ENCODE measurements at places on chromosomes 2 and 18.

DNA sequence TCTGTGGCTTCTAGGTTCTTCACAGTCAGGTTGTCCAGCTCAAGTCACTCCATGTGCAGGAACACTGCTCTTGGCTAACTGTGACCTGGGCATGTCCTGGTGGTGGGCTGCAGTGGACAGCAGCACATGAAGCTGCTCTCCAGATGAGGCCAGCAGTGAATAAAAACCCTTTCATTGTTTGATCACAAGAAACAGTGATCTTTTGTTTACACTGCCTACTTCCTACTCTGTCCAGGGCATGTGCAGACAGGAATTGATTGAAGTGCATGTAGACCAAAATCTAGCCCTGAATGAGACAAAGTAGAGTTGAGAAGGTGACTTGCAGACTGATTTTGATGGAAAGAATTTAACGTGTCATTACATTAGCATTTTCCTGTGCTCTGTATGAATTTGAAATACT lies 34.9 kb downstream of the BCL2L11 start:
- no peak for DNase-seq

DNA sequence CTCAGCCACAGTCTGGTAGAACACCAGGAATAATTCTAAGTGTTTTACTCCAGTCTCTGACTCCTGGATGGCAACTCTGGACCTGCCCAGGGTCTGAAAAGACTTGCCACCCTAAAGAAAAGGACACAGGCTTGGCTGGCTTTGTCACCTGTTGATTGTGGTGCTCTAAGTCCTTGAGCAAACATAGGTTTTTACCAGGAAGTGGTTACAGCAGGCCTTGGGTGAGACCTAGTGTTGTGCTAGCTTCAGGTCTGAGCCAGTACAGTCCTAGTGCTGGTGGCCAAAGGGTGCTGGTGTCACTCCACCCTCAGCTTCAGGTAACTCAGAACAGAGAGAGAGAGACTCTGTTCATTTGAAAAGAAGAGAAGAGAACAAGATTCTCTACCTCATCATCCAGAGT lies 1239.4 kb upstream of the CRIM1 start:
- DNase-seq, result no peak

GRCh38 chr2:120729406-120730399 lies 6.0 kb upstream of the GLI2 start:
- DNase-seq, result no peak

DNA sequence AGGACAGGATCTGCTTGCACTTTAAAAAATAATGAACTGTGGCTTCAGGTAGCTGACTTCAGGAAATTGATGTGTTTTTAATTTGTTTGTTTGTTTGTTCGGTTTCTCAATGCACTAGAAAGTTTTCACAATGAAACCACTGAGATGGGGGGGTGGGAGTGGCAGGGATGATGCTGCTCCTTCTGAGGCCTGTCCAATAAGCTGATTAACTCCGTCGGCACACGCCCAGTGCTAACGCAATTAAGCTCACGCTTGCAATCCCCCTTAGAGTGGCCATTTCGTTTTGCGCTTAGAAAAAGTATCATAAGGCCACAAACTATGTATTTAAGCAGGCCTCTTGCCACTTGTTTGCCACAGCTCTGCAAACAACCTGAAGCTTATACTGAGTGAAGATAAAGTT lies 12.5 kb upstream of the GPR39 start:
- no peak for DNase-seq

GRCh38 chr2:62112179-62112578 lies 83.7 kb upstream of the B3GNT2 start:
- DNase-seq, result no peak

- DNase-seq, result no peak
Observed at GRCh38 chr2:176976736-176977685, 235.6 kb upstream of the HNRNPA3 start.

Data from activated naive CD8-positive, alpha-beta T cell treated with anti-CD3 and anti-CD28 coated beads for 36 hours (primary cell).